NCI-H1092 (cell line): ENCODE measurements at places on chromosomes 5 and 9.

DNA sequence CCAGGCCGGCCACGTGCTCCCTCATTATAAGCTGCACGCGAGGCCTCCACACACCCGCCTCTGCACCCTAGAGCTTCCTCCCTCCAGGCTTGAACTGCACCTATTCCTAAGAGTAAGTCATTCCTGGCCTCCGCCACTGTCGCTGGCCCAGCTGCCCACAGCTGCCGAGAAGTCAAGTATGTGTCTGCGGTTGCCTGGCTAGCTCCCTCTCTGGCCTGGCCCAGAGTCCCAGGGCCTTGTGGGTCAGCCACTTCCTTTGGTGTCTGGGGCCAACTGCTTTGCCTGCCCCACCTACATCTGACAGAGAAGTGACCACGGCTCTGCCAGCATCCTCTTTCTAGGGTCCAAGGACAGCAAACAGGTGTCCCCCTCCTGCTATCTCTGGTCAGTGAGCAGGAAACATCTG, 18.3 kb downstream of the ABO start:
- DNase-seq = no peak

DNA sequence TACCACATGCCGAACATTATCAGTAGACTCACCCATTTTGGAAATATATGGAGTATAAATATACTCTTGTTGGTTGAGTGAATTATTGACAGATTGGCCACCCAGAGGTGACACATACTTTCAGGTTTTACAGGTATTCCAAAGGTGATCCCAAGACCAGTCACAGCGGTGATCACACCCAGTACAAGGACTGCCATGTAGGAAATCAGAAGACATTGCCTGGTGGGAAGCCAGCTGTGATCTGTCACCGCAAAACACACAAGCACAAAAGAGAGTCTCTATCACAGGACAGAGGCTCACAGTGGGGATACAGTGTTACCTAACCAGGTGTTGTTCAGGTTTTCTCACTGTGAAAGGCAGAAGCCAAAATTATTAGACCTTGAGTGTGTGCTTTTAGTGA, 15.8 kb downstream of the BTF3 start:
- no peak for DNase-seq

DNA sequence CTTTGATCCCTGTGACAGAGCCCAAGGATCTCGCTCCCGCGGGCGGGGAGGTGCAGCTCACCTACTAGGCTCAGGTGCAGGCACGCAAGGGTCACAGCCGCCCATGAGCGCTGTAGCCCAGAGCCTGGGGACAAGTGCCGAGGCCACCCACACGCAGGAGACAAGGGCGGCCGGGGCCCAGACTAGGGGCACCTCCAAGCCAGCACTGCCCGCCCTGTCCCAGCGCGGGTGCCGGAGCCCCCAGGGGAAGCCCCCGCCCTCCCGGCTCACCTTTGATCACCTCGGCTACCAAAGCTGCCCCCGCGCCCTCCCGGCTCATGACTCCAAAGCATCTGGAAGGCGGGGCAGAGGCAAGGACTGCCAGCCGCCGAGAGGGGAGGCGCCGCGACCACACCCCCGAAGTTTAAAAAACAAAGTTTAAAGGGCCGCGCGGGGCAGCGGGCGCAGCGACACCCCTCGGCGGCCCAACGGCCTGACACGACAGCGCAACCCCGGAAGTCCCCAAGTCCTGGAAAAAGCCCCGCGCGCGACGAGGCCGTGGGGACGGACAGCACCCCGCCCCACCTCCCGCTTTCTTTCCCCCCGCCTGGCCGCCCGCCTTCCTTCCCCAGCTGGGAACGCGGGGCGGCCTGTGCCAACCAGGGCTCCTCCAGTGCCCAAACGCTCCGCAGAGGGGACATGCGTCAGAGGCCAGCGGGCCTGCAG, 53.0 kb downstream of the CDC14B start:
- DNase-seq = no peak

DNA sequence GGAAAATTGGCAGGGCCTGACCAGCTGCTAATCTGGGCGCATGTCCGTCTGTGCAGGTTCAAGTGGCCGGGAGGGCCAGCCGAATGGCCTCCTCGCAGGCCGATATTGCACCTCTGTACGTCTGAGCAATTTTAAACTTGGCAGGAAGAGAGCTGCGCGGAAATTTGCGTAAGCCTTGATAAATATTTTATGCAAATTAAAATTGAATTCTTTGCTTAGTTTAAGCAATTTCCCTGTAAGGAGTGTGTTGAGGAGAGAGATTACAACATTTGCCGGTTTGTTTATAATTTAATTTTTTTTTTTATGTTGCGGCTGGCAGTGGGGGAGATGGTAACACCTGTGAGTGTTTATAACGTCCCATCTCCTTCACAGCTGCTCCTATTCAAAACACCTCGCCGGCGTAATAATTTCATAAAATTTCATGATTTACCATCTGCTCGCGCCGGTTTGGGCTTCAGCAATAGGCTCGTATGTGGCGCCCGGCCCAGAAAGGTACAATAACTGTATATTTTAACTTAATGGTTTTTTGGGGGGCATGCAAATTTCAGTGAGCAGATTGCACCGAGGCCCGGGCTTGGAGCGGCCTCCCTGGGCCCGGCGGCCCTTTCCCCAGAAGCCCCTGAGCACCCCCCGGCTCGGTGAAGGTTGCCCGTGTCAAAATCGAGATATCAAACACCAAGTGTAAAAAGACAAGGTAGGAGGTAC, 269.4 kb upstream of the MVB12B start:
- peak; percentile 77 for DNase-seq

DNA sequence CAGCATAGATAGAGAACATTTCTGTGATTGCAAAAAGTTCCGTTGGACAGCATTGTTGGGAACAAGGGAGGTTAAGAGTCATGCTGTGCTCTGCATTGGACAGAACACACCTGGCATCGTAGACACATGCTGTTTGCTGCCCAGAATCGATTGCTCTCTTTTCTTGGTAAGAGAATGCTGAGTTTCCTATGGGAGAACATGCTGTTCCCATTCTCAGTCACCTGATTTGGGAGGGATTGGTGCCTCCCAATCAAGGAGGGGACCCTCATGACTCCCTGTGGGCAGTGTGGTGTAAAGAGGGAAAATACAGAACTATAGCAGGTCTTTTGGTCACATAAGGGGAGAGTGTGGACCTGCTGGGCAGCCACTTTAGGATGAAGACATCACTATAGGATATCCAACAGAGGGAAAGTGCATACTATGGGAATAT, 555.4 kb upstream of the CLINT1 start:
- DNase-seq = no peak

- DNase-seq = no peak
These were observed at the start of gene AFAP1L1 for GRCh38 chr5:149271716-149272563. Gene AFAP1L1 (plus strand): TSS chr5:149271859. CDS start chr5:149271969, 110 bp downstream.

GRCh38 chr5:135069016-135069770, 35.2 kb upstream of the PITX1 start:
- no peak for DNase-seq

- no peak for DNase-seq
These were observed 232.3 kb downstream of the TLR4 start for GRCh38 chr9:117936185-117937130.

DNA sequence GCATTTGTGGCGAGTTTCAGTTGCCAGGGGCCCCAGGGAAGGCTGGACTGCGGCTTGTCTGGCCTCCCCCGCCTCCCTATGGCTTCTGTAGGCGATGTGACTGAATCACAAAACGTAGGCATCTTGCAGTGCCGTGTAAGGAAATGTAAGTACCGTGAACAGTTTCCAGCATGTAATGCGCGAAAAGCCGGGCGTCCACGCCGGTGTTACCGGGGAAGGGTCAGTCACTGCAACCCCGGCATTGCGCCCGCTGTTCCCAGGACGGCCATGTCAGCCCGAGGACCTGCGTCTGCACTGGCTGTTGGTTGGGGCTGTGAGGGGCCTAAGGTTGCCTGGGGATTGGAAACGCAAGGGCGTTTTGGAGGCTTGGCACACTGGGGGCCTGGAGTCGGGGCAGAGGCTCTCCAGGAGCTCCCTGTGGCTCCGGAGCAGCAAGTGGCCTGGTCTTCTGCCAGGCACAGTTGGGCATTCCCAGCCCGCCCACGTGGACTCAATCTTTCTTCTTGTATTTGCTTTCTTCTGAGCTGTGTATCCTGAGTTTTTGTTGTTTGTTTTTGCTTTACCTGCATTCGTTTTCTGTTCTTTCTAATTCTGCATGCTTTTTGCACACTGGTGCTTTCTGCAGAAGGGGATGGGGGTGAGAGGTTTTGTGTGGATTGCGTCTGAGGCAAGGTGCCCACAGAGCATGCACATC, 36.9 kb upstream of the PLEKHG4B start:
- DNase-seq = no peak

DNA sequence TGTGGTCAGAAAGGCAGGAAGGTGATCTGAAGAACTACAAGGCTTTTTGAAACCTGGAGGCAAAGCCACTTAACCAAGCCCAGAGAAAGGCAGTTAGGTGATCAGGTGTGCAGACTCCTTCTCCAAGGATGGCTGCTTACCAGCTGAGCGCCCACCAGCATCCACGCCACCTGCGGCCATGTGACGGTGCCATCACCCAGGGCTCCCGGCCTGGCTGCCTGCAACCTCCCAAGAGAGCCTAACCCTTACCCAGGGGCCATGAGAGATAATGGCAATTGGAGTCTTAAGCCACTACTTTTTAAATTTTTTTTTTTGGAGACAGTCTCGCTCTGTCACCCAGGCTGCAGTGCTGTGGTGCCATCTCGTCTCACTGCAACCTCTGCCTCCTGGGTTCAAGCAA, 33.1 kb upstream of the PHYKPL start:
- DNase-seq = no peak

GRCh38 chr5:761854-762710, 22.4 kb downstream of the ZDHHC11B start:
- peak; percentile 53 for DNase-seq

DNA sequence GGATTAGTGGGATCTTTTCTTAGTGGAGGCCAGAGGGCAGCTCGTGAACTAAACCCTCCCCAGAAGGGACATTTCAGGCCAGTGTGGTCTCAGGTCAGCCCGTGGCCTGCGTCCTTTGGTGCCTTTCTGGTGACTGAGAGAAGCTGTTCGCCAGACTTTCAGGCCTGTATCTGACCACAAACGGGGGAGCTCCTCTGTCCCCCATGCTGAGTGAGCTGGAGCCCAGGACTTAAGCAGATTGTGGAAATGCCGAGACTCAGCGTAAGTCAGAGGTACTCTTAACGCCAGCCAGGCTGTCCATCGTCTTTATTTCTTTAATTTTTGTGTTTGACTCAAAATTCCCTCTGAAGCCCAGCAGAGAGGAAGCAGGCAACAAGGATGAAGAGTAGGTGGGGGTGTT, 54.8 kb upstream of the NCS1 start:
- DNase-seq = no peak

- peak; percentile 45 for DNase-seq
These were observed 8.7 kb downstream of the EBF1 start for GRCh38 chr5:159091065-159091464.

- no peak for DNase-seq
These were observed 385.0 kb downstream of the EFNA5 start for GRCh38 chr5:107285772-107286171.

DNA sequence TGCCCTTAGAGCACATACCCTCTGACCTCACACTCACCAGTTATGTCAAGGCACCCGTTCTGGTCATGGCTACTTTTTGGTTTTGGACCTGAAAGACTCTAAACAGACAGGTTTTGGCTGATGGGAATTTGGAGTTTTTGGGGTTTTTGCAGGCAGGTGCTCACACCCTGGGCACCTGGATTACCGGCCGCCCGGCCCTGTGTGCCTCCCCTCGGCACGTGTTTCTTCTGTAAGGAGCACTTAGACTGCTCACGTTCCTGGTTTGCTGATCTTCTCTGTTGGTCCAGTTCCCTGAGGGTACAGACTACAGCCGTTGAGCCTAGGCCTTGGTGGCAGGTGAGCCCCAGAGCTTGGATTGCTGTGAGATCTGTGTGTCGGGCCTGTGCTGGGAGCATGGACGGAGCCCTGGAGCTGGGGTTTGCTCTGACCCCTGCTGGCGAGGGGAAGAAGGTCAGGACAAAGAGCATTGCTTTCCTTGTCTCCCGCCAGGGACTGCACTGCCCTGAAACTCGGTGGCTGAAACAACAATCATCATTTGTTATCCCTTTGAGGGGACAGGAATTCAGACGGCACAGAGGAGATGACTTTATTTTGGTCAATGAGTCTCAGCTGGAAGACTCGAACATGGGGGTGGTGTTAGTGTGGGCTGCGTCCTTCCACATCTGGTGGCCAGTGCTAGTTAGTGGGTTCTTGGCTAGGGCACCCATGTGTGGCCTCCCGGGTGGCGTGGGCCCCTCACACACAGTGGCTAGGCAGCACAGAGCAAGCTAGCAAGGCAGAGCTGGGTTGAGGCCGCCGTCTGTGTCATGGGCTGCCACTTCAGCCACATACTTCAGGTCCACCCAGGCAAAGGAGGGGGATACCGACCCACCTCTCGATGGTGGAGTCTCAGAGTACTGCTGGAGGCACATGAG, 76.4 kb downstream of the EHMT1 start:
- DNase-seq = no peak

DNA sequence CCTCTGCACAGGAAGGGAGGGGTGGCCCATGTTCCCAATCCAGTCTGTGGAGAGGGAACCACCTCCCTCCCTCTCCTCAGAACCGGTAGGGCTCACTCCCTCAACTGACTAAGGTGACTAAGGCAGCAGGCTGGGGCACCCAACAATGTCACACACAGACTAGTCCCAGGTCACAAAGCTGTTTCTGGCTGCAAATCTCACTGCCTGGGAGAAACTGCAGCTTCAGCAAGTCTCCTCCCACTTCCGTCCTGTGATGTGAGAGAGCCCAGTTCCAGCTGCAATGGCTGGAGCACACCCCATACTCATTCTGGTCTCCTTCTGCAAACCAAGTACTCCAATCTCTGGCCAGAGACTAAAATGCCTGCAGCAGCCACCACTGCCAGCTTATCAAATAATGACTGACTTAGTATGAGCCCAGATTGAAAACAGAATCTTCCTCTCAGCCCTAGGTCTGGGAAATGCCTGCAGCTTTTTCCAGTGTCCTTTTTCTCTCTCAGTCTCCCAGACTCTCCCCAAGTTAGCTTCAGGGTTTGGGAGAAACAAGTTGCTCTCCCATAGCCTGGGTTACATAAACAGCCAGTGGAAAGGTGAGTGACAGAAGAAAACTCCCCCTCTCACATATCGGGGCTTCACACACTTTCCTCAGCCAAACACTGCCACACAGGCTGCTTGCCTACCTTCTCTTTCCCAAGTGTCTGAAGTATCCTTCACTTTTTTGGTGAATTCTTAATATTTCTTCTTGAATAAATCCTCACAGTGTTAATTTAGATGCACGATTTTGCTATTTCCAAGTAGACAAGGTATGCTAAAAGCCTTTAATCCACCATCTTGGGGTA, 247.4 kb upstream of the RASA1 start:
- no peak for DNase-seq

GRCh38 chr5:68181039-68181599, 34.4 kb upstream of the PIK3R1 start:
- DNase-seq = no peak

DNA sequence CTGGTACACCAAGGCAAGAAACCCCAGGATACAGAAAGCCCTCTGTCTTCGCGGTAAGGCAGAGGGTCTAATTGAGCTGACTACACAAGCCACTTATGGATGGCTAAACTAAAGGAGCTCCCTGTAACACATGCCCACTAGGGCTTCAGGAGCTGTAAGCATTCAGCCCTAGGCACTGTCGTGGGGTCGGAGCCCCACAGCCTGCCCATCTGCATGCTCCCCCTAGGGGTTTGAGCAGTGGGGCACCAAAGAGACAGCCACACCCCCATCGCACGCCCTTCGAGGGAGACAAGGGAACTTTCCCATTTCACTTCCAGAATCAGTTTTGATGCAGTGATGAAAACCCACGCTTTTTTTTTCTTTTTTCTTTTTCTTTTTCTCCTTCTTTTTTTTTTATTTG, 11.0 kb upstream of the MTMR12 start:
- no peak for DNase-seq

GRCh38 chr9:97510797-97511654, 9.6 kb downstream of the TMOD1 start:
- DNase-seq = no peak
